ENCODE measurements at places on chromosomes 5 and 9.

- no peak for DNase-seq
Observed at GRCh38 chr9:96020300-96020791, 144.9 kb downstream of the ERCC6L2 start.

DNA sequence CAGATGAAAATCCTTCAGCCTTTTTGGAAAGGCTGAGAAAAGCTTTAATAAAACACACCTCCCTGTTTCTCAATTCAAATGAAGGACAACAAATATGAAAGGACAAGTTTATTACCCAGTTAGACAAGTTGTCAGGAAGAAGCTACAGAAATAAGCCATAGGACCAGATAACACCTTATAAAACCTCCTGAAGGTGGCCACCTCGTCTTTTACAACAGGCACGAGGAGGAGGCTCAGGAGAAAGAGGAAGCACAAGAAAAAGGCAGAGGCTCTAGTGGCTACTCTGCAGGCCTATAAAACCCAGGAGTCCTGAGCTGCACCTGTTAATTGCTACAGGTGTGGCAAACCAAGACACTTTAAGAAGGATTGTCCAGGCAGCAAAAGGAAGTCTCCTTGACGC, 352.1 kb upstream of the CDH18 start:
- DNase-seq, result no peak

DNA sequence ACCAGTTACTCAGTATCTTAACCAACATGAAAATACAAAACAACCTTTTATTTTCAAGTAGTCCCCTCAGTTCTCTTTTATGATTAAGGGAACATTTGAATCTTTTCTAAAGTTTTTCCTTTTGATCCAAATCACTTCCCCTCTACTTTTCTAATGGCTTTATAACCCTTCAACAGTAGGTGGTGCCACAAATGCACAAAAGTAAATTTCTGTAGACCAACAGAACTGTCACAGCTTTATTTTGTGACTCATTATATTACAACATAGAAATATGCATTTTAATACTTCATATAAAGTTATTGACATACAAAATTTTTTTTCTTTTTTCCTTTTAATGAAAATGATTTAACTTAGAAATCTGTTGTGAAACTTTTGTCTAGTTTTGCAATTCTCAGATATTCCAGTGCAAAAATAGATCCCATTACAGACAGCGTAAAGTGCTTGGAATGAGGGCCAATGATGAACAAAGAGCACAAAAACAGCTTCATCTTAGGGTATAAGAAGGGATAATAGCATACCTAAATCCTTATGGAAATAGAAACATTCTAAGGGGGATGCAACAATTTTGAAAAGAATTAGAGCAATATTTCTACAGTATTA, 17.0 kb downstream of the NIPSNAP3B start:
- no peak for DNase-seq

DNA sequence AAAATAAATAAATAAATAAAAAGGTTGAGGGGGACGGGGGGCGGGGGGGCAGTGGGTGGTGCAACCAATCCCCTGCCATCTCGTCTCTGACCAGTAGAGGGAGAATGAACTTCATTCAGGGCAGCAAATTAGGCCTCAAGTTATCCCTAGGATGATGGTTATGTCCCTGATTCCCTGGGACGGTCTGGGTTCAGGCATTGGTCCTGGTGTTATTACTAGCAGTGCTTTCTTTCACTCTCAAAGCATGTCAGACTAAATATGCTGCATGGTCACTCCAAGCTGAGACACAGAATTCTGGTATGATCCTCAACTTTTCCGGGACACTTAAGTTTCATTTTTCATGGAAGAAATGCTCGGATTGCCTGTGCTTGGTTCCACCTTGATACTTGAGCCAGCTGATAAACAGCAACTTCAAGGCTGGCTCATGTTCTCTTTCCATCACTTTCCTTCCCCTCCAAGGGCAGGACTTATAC, 59.4 kb downstream of the DAP start:
- DNase-seq, result no peak
